ENCODE measurements at places on chromosomes 7 and 10. TPM values are rescaled to one million over a fixed set of nuclear protein-coding genes. Genes with fewer than 3 reads are reported as not detected.
A peak's percentile ranks its signal among the peaks of the same experiment; 100 is the strongest.

GRCh38 chr7:99019523-99020412, 124.1 kb downstream of the SMURF1 start:
- H3K4me1 ChIP-seq: no peaks in the 10 kb centered on the region
- peaks cover 2% of the 10 kb centered on the region for H3K27me3 ChIP-seq
- no peak overlapping the region for H3K27ac ChIP-seq
- peaks cover 37% of the 10 kb centered on the region for H3K36me3 ChIP-seq
- H3K4me3 ChIP-seq: no peak overlapping the region
- DNase-seq: no peak

GRCh38 chr10:110421512-110422138, 76.1 kb upstream of the DUSP5 start:
- H3K27ac ChIP-seq: no peak overlapping the region
- H3K27me3 ChIP-seq: no peaks in the 10 kb centered on the region
- H3K36me3 ChIP-seq: no peaks in the 10 kb centered on the region
- H3K4me1 ChIP-seq: peaks cover 8% of the 10 kb centered on the region
- no peak for DNase-seq
- H3K4me3 ChIP-seq: no peak overlapping the region

DNA sequence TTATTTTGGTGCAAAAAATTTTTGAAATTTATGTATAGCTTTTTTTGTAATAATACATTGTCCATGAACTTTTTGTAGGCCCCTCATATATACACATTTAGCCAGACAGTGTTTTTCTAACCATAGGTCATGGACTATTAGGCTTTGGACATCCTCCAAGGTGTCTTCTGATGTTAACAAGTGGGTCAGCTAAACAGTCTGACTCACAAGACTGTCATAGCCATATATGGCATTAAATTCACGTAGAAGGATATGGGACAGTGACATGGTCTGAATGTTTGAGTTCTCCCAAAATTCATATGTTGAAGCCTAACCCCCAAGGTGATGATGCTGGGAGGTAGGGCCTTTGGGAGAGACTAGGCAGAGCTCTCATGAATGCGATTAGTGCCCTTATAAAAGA, 14.0 kb upstream of the NUB1 start:
- H3K4me3 ChIP-seq: no peak overlapping the region
- H3K36me3 ChIP-seq: no peaks in the 10 kb centered on the region
- no peaks in the 10 kb centered on the region for H3K27me3 ChIP-seq
- H3K4me1 ChIP-seq: peaks cover 8% of the 10 kb centered on the region

DNA sequence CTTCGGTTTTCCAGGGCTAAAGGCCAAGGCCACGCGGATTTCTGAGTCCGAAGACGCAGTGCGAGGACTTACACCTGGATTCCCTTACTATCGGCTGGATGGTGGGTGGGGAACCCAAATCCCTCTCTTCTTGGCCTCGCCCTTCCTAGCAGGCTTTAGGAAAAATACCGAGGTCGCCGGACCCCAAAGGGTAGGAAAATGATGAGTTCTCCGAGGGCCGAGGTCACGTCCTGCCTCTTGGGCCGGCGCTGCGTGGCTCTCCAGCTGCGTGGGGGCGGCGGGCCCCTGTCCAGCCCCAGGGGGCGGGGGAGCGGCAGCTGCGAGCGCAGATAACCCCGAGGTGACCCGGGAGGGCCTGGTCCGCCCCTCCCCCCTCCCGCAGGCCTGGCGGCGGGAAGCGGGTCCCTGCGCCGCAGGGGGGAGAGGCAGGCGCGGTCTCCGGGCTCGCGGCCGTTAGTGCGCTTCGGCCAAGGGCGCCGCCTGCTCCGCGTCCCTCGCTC, 805 bp upstream of the HMX3 start:
- H3K27me3 ChIP-seq: peaks cover 72% of the 10 kb centered on the region
- H3K4me1 ChIP-seq: no peaks in the 10 kb centered on the region
- no peak for DNase-seq
- peak overlapping the region; percentile 50 for H3K4me3 ChIP-seq
- no peak overlapping the region for H3K27ac ChIP-seq

- H3K36me3 ChIP-seq: no peaks in the 10 kb centered on the region
- no peak overlapping the region for H3K4me3 ChIP-seq
- no peak for DNase-seq
- no peaks in the 10 kb centered on the region for H3K27me3 ChIP-seq
- H3K27ac ChIP-seq: no peak overlapping the region
These were observed 25.4 kb upstream of the MRC1 start for GRCh38 chr10:17783751-17784150.

GRCh38 chr7:38932509-38933168, 23.6 kb upstream of the VPS41 start:
- H3K36me3 ChIP-seq: no peaks in the 10 kb centered on the region
- H3K27ac ChIP-seq: no peak overlapping the region
- 0 out of 2 replicates have a peak overlapping the region, but pooled peaks have one; percentile 9 for H3K4me3 ChIP-seq
- no peaks in the 10 kb centered on the region for H3K27me3 ChIP-seq

GRCh38 chr7:93239824-93240223, 7.7 kb downstream of the VPS50 start:
- H3K27me3 ChIP-seq: no peaks in the 10 kb centered on the region
- no peak for DNase-seq
- H3K36me3 ChIP-seq: no peaks in the 10 kb centered on the region
- no peaks in the 10 kb centered on the region for H3K4me1 ChIP-seq
- no peak overlapping the region for H3K27ac ChIP-seq

The TSPAN15 gene
- 7.8 TPM for total RNA-seq

The CCT6A gene
- 310 TPM for total RNA-seq

The GDF2 gene
- total RNA-seq: not detected
